ENCODE measurements at places on chromosomes 12 and 14. TPM values are rescaled to one million over a fixed set of nuclear protein-coding genes. Genes with fewer than 3 reads are reported as not detected.

Gene TSPAN19
- not detected for total RNA-seq

Gene C12orf54
- total RNA-seq = not detected

Gene LTBP2
- total RNA-seq = 121 TPM

Gene C12orf42
- total RNA-seq = not detected

Gene NEDD8
- 134 TPM for total RNA-seq

Gene KRT2
- not detected for total RNA-seq

Gene ADAMTS20
- 1.0 TPM for total RNA-seq

Gene EML1
- total RNA-seq = 2.4 TPM

Gene ALG10
- total RNA-seq = 21.5 TPM

Gene GZMH
- total RNA-seq = not detected

Gene TIGAR
- total RNA-seq = 13.2 TPM

Data from PC-9 (cell line).